Globus pallidus (tissue), 1 donor: ENCODE measurements at places on chromosomes 5 and 9.

DNA sequence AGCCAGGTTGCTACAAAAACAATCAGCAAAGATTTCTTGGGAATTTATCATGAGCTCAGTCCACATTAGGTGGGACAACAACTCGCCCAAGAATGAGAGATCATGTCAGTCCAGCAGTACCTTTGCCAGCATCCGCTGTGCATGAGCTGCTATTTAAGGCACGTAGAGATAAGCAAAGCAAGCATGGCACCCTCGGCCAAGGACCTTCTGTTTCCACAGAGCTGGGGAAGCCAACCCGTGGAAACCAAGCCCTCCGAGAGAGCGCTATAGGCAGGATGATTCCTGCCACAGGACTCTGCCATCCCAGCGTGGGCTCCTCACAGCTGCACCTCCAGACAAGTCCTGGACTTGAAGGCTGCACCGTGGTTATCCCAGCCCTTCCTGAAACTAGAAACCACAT lies 189.5 kb upstream of the PPP1R26 start:
- DNase-seq, result no peak

DNA sequence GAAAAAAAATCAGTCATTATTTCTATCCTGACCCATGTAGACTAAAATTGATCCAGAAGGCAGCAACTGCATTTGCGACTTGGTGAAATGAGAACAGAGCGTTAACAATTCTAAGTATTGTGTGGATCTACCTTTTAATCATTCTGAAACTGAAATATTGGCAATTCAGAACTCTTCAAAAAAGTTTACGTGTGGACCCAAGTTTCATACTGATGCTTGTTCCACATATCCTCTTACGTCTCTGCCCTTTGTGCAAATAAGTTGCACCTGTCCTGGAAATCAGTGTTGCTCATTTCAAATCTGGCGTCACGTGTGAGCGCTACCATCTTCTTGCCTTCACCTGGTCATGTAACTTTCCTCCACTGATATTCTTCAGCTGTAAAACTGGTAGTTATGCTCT lies 74.7 kb downstream of the NTRK2 start:
- no peak for DNase-seq

DNA sequence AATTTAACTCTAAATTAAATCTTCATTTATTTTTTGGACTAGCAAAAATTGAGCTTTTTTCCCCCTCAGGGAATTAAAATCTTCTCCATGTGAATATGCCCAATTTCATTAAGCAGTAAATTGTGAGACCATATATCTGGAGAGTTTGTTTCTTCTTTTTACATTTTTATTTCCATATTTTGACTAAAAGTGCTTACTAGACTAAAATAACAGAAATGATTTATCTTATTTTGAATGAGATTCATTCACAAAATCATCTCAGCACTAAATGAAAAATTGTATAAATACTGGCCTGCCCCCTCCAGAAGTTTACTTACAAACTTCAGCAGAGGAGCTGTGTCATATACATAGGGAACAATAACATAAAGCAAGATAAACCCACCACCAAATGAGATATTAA lies 26.6 kb downstream of the MAPKAP1 start:
- DNase-seq, result no peak

DNA sequence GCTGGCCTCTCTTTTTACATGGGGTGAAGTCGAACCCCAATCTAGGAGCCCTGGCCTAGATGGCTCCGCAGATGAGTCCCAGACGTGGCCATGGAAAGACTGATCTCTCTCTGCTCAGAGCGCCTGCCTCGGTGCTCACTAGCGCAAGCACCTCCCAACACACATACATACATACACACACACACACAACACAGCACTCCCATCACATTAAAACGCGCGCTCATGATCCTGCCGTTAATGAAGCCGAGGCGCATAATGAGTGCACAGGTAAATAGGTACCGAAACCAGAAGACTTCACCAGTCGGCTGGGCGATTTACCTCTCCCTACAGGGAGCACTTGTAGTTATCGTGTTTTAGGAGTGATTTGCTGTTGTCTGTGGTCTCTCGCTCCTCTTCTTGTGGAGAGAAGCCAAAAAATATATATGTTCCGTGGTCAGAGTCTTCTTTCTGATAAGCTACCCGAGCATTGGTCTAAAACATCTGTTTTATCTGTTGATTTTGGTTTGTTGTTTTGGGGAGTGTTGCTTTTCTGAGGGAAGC lies 207.7 kb downstream of the MEF2C start:
- no peak for DNase-seq

DNA sequence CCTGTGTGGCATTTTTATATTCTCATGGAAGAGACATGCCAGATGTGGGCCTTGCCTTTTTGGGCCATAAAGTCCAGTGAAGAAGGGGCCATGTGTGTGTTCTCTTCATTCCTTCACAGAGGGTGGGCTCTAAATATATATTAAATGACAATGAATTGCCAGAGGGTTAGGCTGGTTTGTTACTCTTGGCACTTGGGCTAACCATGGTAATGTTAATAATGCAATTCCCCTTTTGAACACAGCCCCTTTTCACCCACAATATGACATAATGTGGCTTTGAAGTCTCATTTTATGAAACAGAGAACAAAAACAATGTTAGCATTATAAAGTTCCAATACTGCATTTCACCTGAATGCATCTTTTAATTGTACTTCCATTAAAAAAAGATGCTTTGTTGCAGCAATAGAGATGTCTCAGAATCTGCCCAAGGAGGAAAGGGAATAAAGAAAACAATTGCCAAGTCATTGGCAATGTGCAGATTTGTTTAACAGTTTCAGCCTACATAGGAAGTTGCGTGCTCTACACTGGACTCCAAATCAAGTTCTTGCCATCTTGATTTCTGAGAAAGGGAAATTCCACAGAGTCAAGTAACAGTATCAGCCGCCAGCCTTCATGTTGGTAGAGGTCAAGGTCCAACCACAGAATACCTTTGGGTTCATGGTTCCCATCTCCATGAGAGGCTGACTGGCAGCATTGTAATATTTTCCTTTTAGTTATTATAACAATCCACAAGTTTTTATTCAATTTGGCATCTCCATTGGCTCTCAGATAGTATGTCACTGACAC lies 141.9 kb downstream of the SLC12A2 start:
- no peak for DNase-seq

DNA sequence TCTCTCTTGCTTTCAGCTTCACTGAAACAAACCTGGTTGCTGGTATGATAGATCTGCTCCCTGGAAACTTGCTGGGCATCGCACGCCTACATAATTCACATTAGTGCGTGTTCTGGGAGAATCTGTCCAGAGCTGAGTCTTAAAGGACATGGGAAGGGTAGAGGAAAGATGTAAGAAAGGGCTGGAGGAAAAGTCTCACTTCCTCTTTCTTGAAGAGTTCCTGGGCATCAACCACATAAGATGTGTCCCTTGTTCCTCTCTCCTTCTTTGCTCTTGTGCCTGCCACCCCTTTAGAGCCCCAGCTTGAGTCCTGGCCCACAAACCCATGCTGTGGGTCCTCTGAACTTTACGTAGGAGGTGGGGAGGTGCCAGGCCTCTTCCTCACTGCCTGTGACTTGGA lies 205.3 kb upstream of the PANK3 start:
- no peak for DNase-seq

DNA sequence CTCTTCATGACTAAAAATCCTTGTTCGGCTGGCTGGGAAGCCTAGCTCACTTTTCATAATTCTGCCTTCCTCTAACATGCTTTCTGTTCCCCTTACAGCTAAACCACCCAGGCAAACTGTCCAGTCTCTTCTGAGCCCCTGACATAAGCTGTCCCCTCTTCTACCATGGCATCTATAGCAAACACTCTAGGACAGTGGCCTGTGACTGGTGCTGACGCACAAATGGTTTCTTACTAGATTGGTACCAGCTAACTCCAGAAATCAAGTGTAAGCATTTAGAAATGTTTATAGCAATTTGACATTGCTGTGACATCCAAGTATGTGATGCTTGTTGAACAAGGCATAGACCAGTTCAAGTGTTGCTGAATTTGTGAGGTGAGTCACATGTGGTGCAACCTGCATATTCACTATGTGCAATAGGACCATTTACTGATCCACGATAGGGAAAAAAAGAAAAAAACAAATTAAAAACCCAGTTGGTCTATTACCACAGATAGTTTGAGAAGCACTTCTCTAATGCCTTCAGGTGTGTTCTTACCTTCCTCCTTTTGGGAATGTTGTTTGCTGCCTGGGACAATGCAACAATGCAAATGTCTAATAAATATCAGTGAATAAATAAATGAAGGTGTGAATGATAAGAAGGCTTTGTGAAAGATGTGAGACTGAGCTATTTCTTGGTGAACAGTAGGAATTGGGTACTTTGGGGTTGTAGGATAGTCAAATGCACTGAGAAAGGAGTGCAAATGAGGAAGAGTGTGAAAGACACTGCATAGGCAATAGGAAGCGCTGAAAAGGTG lies 22.4 kb downstream of the ELOVL7 start:
- no peak for DNase-seq

DNA sequence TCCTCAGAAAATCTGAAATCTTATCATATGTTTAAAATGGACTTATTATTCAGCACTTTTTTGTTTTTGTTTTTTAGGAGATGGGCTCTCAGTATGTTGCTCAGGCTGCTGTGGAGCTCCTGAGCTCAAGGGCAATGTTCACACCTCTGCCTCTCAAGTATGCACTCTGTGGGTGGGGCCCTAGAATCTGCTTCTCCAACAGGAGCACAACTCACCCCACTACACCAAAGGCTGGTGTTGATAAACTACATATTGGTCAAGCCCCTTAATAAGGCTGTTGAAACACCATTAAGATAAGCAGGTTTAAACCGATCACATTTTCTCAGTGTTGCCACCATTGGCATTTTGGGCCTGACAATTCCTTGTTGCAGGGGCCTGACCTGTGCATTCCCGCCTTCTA lies 131.6 kb downstream of the FANCC start:
- no peak for DNase-seq

GRCh38 chr9:13431692-13432091 lies 152.2 kb upstream of the MPDZ start:
- no peak for DNase-seq

DNA sequence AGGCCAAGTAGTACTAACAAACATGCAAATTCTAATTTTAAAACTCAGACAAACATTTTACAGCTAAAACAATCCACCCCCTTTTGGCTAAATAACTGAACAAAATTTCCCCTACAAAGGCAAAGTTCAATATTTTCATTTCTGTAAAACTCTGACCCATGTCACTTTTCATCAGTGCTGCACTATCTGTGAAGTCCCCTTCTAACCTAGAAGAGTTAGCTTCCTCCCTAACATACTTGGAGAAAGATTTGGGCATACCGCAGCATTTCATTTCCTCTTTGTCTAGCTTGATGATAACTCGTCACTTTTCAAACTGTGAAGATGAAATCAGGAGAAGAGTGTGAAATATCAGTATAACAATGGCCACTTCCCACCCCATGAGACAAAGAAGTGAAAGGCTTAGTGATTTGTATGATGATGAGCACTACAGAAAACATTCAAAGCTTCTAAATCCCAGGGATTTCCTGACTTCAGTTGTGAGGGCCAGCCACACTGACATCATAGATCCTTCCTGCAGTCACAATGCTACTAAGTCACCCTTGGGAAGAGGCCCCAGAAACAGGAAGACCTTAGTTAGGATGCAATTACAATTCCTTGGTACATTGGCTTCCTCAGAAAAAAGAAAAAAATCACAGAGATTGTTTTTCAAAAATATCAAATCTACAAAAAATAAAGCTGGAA lies at the start of gene FAM81B:
TSS of gene FAM81B (plus strand) at position 555 of the 681 bp plus-strand sequence. CDS start at position 579, 24 bp downstream.
- no peak for DNase-seq

- DNase-seq, result no peak
These were observed 4.5 kb downstream of the TMEM215 start for GRCh38 chr9:32787816-32788215.

- DNase-seq, result no peak
These were observed 4.9 kb downstream of the APBA1 start for GRCh38 chr9:69667306-69667705.

DNA sequence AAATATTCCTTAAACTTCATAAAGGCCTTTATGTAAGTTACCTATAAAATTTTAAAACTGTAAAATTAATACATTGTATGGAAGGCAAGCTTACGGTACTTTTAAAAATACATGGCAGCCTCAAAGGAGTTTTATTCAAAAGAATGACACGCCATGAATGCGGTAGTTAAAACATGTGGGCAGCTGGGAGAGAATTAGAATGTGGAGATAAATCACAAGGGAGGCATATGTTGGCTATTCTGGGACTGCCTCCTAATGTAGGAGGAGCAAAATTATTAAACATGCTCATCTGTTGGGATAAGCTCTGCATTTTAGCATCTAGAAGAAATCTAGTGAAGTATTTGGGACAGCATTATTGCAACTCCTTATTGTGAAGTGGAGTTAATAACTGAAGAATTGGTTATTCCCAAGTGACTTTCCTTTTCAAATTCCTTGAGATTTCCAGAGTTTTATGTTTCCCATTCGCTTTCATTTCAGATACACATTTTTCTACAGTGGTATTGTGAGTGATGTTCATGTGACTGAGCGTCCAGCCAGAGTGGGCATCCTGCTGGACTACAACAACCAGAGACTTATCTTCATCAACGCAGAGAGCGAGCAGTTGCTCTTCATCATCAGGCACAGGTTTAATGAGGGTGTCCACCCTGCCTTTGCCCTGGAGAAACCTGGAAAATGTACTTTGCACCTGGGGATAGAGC lies 109.4 kb downstream of the CMYA5 start:
- no peak for DNase-seq

GRCh38 chr9:134189145-134189469 lies 24.7 kb upstream of the RNU6ATAC start:
- no peak for DNase-seq

- no peak for DNase-seq
These were observed 126.1 kb upstream of the HAPLN1 start for GRCh38 chr5:83846624-83847350.

DNA sequence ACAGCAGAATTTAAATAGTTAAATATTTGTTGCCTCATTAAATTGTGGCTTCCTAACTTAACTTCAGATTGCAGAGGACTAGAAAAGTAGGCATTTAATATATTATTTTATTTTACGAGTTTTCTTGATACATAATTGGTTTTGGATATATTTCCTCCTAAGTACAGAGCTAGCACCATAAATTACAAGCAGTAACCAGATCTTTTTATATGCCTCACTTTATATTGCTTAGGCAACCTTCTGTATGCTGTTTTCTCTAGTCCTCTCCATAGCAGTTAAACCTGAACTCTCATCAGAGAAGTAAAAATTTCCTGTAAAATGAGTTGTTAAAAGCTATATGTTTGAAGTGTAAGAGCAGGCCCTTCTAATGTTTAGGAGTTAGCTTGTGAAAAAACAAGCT lies 144.2 kb downstream of the ZCCHC7 start:
- DNase-seq, result no peak

- DNase-seq, result no peak
These were observed 68.1 kb upstream of the ERBIN start for GRCh38 chr5:65858316-65858715.

DNA sequence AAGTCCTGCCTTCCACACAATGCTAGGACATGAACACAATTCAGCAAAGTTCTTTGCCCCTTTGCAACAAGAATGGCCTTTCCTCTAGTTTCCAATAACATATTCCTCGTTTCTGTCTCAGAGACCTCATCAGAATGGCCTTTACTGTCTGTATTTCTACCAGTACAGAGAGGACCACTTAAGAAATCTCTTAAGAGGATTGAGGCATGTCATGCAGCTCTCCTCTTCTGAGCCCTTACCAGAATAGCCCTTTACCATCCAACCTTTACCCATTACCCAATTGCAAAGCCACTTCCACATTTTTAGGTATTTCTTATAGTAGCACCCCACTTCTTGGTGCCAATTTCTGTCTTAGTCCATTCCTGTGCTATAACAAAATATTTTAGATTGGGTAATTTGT lies 20.3 kb downstream of the TNPO1 start:
- DNase-seq, result no peak
